Bronchus fibroblast of lung (primary cell): ENCODE measurements at places on chromosomes 7 and 10. TPM values are rescaled to one million over a fixed set of nuclear protein-coding genes. Genes with fewer than 3 reads are reported as not detected.

Gene UNCX
- total RNA-seq = not detected in 2 replicates

Gene P4HA1
- 37.2 and 45.9 TPM in 2 replicates for total RNA-seq

Gene IGFBP1
- total RNA-seq = not detected in 2 replicates

Gene LIPM
- not detected in 2 replicates for total RNA-seq
